GM12864 (cell line): ENCODE measurements at places on chromosomes 2 and 18.

- no peak for DNase-seq
Measured at GRCh38 chr18:8749492-8749891, 44.1 kb downstream of the MTCL1 start.

DNA sequence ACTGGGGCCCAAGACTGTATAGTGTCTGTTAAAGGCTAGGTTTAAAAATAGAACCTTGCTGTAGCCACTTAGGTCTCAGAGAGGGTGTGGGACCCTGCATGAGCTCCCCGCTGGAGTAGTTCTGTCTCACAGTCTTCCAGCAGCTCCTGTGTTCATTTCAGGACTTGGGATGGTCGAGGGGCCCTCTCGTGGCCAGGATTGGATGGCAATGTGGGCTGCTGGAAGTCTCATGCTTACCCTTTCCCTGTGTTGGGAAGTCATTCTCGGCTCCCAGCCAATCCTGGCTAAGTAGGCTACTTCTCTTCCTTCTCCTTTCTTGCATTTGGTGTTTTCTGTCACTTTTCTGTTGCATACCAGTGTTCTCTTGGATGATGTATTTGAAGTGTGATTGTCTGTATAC, 284.0 kb upstream of the GCFC2 start:
- no peak for DNase-seq

DNA sequence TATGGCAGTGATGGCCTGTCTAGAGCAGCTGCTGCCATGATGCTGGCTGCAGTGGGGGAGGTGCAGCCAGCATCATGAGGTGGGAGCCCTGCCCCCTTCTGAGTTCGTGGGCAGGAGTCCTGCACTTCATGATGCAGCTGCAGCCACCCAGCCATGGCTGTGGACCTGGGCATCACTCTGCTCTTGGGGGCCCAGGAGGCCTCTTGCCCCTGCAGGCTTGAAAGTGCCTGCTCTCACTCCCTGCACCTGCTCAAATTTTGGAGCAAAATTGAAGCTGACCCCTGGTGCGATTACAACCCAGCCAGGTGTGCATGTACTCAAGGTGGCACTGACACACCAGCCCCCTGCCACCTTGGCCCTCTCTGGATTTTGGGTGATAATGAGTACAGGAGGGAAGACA, 712.9 kb downstream of the NUP35 start:
- no peak for DNase-seq

DNA sequence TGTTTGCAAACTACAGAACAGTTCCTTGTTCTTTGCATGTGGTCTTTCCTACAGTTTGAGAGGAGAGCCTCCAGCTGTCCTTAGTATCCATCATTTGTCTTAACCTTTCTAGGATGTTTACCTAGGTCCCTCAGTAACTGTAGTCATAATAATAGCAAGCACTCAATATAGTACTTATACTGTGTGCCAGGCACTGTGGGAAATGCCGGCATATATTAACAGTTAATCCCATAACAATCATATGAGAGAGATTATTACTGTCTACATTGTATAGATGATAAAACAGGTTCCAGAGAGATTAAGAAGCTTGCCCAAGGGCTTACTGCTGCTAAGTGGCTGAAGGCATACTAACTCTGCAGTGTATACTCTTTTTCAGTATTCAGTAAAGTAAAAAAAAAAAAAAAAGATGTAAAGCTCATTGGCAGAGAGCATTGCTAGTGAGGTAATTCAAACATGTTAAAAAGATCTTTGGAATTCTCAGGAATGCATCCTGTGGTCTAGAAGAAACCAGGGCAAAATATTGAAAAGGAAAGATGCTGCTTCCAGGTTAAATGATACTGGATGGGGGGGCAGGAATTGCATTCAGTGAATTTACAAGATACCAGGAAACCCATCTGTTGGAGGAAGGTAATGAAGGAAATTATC, 72.3 kb downstream of the SPTBN1 start:
- no peak for DNase-seq

GRCh38 chr2:158391876-158392275, 64.7 kb downstream of the CCDC148 start:
- no peak for DNase-seq

- no peak for DNase-seq
Measured at GRCh38 chr2:137206069-137206468, 440.7 kb downstream of the THSD7B start.

GRCh38 chr2:199101487-199101886, 356.3 kb downstream of the SATB2 start:
- no peak for DNase-seq

- no peak for DNase-seq
Measured at GRCh38 chr2:68134120-68134519, 23.6 kb upstream of the PNO1 start.

- DNase-seq: no peak
Measured at GRCh38 chr18:46400449-46400848, 256.6 kb downstream of the LOXHD1 start.

GRCh38 chr2:157840568-157841156, 35.5 kb downstream of the ACVR1 start:
- no peak for DNase-seq

GRCh38 chr18:49464718-49465598, 4.5 kb upstream of the DYM start:
- DNase-seq: no peak

DNA sequence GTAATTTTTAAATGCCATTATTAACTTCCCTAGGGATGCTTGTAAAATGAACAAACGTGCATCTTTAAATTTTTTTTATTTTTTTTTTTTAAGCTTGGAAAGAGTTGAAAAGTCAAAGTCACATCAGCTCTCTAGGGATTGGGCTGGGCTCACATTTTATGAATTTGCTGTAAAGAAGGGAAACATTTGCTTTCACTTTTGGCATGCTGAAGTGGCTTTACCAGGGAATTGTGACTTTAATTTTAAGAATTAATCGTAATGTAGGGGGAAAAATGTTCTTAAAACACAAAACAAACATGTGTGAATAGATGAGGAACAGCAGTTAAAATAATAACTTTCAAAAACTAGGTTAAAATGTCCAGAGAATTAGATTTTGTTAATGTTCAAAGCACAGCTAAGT, 123.0 kb downstream of the AGAP1 start:
- no peak for DNase-seq

DNA sequence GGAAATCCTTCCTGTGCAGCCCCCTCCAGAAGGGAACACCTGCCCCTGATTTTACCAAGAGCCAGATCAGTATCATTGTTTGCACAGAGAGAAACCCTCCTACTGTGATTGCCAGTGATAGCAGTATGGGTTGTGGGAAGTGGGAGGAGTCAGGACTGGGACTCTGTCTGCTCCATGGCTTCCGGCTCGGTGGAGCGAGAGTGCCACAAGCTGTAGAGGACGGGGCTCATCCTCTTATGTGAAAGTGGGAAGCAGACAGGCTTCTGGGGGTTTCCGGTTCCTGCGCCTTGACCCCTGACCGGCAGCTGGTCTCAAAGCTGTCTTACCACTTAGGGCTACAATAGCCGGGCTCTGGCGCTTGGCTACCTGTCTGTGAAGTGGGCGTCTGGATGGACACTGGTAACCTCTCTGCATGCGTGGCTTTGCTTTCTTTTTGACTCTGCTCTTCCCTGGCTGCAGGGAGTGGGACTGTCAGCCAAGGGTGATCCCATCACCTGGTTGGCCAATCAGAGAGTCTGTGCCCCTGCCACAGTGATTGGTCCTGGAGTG, 79.7 kb downstream of the BCL2L11 start:
- no peak for DNase-seq

DNA sequence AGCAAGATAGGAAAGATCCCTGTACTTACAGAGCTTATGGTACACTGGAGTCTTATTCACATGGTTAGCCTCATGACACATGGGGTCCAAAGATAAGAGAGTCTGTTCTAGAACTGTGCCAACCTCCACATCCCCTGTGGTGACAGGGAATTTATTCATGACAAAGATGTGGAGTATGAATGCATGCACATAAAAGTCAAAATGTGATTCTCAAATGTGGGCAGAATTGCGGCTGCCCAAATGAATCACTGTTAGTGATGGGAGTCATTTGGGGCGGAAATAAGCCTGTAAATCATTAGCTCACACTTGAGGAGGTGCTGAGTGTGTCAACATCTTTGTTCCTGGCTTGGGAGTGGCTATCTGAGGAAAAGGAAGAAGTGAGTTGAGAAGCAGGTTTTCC, 560.6 kb downstream of the SLC4A3 start:
- DNase-seq: no peak

- DNase-seq: no peak
Measured at GRCh38 chr2:69570474-69570873, 73.1 kb downstream of the AAK1 start.

GRCh38 chr2:160015746-160016145, 46.7 kb downstream of the PLA2R1 start:
- no peak for DNase-seq

DNA sequence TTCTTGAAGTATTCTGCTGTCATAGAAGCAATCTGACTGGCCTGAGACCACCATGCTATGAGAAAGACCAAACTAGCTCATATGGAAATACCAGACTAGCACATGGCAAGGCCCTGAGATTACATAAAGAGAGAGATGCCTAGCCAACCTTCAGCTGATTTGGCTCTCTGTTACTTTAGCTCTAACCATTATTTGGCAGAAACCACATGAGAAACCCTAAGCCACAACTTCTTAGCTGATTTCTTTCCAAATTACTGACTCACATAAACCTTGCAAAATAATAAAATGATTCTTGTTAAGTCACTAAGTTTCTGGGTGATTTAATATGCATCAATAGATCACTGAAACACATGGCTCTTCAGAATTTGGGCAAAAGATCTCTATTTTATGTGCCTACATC, 295.0 kb upstream of the ZNF521 start:
- no peak for DNase-seq

DNA sequence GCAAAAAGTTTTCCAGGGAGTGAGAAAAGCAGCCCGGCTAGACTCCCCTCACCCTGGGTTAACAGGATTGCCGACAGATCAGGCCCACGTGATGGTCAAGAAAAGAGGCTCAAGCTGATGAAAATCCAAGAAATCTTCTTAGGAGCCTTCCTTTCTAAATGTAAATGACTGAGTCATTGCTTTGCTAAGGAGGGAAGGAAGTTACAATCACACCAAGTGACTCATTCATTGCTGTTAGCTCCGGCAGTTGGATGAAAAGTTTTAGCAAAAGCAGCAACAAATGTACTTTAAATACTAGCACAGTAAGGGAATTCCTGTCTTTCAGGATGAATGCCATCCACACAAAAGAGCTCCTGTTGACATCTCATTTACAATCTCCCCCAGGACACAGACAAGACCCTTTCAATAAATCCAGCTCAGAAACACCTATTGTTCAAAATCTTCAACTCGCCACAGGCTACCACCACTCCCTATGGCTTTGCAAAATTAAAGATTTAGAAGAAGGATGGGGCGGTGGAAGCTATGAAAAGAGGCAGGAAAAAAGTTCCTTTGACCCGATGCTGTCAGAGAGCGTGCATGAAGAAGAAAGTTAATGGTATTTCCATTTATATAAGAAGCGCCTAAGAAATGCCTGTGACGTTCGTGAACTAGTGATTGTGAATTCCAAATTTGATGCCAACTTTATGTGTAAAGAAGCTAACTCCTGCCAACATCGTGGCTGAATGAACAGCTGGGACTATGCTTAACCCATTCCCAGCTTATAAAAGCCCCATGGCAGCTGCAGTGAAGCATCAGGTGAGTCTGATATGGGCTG, 153.7 kb downstream of the TGIF1 start:
- no peak for DNase-seq

DNA sequence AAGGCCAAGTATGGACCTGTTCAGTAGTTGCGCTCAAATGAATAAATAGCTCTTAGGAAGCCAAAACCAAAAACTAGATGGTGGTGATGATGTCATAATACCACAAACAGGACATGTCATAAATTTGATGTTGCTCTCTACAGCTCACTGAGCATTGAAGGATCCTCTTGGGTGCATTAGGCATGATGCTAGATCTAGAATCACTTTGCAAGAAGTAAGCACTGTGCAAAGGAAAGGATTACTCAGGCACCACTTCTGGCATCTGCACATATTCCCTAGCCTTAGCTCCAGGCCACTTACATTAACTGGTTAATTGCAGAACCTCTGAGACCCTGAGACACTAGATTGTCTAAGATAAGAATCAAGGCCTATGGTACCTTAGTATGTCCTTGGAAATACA, 58.0 kb downstream of the LRRTM1 start:
- DNase-seq: no peak

GRCh38 chr2:37609782-37610181, 61.7 kb downstream of the CDC42EP3 start:
- DNase-seq: no peak

DNA sequence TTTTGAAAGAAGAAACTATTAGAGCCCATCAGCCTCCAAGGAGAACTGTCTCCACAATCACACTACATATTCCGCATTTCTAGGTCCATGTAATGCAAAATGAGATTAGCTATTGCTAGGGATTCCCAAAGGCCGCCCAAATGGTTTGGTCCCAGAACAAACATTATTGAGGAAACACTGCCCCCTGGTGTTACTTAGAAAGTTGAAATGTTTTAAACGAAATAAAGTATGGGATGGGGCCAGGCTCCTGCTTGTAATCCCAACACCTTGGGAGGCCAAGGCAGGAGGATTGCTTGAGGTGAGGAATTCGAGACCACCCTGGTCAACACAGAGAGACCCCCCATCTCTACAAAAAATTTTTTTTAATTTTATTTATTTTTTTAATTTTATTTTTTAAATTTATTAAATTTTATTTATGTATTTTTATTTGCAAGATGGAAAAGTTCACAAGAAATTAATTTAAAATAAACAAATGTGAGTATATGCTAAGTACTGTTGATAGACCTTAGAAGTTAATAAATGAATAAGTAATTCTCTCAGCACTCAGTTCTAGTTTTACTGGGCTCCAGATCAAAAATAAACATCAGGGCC, 5.5 kb downstream of the NHEJ1 start:
- no peak for DNase-seq

DNA sequence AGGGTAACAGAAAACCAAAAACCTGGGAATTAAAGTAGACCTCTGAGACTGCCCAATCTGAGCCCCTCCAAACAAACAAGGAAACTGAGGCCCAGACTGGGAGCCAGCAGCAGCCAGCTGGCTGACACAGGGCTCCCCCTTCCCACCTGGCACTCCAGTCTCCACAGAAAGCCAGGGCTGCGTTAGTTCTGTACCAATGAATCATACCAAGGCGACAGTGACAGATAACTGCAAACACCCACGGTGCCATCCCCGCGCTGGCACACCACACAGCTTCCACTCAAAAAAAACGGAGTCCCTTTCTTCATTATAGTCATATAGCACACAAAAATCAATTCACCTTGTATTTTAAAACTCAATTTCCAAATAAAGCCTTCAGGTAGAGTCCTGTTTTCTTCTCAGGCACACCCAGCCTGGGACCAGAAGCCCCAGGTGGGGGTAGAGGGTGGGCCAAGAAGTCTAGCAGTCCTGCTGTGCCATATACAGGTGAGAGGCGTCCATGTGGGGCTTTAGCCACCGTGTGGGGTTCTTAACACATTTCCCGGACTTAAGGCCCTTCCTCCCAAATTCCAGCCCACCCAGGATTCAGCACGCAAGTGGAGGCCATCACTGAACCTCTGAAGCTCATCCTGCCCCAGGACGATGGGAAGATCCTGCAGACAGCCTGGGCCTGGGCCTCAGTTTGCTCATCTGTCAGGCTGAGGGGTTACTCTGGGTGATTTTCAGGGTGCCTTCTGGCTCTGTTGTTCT, 1.2 kb downstream of the PER2 start:
- no peak for DNase-seq

DNA sequence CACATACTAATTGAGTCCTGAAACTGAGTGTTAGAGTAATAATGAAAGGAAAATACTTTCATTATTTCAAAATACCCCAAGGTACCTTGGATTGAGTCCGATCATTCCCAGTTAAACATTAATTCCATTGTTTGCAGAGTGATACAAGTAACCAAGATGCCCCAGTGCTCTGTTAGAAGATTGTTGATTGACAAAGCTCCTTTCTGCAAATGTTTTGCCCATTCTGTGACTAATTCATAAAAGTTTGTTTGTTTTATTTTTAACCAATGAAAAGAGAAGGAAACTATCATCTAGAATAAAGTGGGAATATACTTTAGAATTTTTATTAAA, 124.0 kb downstream of the GULP1 start:
- no peak for DNase-seq
